Right lobe of liver (tissue), 6 donors: ENCODE measurements at places on chromosomes 4 and X.

DNA sequence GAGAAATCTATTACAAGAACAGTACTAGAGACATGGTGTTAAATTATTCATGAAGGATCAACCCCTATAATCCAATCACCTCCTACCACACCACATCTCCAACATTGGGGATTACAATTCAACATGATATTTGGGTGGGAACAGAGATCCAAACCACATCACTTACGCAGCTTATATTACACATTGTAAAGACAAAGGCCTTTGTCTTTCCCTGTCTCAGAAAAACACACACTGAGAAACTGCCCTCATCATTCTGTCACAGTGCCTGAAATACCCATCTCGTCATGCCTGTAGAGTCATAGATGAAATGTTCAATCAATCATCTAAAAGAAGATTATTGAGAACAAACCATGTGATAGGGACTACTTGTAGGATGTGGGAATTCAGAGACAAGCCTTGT, 558.8 kb upstream of the GRIA3 start:
- no peaks in the 10 kb centered on the region for H3K4me1 ChIP-seq
- no peak for DNase-seq
- H3K27me3 ChIP-seq, result no peaks in the 10 kb centered on the region
- no peak overlapping the region for H3K27ac ChIP-seq
- no peaks in the 10 kb centered on the region for H3K36me3 ChIP-seq
- no peak overlapping the region for H3K4me3 ChIP-seq

DNA sequence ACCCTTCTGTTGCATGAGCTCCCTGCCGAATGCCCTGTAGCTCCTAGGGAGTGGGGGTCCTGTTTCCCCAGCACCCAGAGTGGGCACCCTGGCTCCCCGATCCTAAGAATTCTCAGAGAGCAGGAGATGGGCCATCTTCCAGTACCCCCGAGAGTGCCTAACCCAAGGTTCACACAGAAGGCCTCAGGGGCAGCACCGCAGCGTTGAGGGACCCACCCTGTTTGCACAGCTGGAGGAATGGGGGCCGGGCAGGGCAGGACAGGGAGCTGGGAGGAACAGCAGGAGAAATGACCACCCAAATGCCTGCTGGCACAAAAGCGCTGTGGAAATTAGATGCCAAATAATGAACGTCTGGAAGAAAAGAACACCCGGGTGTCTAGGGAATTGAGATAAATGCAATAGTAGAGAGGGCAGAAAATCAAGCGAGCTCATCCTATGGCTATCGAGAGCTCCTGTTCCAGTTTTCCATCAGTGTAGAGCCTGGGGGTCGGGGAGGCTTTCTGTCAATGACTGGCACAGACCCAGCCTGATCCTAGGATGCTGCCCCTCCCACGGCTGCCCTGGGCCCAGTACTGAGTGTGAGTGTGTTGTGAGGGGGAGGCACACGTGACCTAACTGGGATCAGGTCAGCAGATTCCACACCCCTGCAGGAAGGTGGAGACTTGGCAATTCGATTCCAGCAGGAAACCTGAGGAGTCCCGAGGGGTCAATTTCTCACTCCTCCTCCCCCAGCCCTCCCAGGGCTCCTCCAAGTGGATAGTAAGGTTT, 25.7 kb downstream of the SEPTIN6 start:
- H3K27ac ChIP-seq, result no peak overlapping the region
- no peak for DNase-seq
- no peaks in the 10 kb centered on the region for H3K36me3 ChIP-seq
- no peak overlapping the region for H3K4me3 ChIP-seq

- no peaks in the 10 kb centered on the region for H3K36me3 ChIP-seq
- DNase-seq, result no peak
- H3K4me3 ChIP-seq, result no peak overlapping the region
- H3K4me1 ChIP-seq, result no peaks in the 10 kb centered on the region
- H3K27me3 ChIP-seq, result no peaks in the 10 kb centered on the region
These were observed 123.7 kb downstream of the CBLL2 start for GRCh38 chrX:22396408-22396807.

DNA sequence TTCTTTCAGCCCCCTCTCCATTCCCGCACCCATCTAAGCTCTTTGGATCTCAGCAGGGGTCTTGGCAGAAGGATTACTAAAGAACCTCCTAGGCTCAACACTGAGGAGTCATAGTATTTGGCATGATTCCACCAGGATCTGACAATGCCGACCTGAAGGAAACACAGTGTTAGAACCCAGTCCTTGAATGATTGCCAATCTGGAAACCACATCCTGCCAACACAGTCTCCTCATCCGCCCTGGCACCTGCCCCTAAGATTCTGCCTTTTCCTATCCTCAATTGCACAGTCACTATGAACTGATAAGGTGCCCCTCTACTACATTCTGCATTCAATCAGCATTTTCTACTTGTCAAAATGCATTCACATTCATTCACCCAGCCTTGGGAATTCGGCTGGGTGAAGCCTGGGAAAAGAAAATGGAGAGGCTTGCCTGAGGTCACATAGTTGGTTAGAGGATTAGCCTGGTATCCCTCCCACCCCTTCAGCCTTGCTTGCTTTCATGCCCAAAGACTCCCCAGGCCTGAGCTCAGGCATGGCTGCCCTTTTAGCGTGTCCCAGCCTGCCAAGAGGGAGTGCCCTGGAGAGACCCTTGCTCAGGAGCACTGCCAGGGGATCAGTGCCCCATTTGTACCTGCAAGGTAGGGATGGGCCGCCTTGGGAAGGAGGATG, 2.2 kb upstream of the CLDN2 start:
- H3K4me1 ChIP-seq, result no peaks in the 10 kb centered on the region
- H3K36me3 ChIP-seq, result no peaks in the 10 kb centered on the region
- H3K27ac ChIP-seq, result no peak overlapping the region
